ENCODE measurements at places on chromosomes 13 and 19.

- DNase-seq = no peak
Observed at GRCh38 chr19:35533822-35534392, 651 bp downstream of the GAPDHS start.

- DNase-seq = no peak
Observed at GRCh38 chr13:20192158-20192835, 441 bp downstream of the GJB2 start.

- no peak for DNase-seq
Observed at GRCh38 chr13:26060357-26060756, 8.5 kb upstream of the SHISA2 start.

DNA sequence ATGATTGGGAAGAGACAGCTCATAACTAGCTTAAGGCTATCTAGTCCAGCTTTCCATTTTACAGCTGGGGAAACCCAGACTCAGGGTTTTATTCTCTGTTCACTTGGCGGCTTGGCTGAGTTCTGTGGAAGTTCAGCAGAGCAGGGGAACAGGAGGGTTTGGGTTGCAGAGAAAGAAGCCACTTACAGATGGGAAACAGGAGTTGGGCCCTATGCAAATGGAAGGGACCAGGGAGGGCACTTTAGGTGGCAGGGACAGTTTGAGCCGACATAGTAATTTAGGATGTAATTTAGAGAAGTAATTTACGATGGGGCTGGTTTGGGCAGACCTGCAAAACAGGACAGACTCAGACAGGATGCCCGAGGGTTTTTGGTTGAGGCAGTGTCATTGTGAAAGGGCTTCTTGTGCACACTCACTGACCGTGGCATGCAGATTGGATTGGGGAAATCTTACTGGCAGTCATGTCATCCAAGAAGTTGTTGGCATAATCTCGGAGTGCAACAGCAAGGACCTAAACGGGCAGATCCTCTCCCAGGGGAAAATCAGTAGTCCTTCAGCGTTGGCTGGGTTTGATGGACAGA, 47.3 kb upstream of the GPR183 start:
- no peak for DNase-seq
